Glomerular endothelial cell (primary cell): ENCODE measurements at places on chromosomes 11 and 22. TPM values are rescaled to one million over a fixed set of nuclear protein-coding genes. Genes with fewer than 3 reads are reported as not detected.

The MMP27 gene
- not detected in 2 replicates for total RNA-seq

The C22orf31 gene
- not detected in 2 replicates for total RNA-seq

The CALCA gene
- not detected in 2 replicates for total RNA-seq

The NXPE1 gene
- not detected in 2 replicates for total RNA-seq

DNA sequence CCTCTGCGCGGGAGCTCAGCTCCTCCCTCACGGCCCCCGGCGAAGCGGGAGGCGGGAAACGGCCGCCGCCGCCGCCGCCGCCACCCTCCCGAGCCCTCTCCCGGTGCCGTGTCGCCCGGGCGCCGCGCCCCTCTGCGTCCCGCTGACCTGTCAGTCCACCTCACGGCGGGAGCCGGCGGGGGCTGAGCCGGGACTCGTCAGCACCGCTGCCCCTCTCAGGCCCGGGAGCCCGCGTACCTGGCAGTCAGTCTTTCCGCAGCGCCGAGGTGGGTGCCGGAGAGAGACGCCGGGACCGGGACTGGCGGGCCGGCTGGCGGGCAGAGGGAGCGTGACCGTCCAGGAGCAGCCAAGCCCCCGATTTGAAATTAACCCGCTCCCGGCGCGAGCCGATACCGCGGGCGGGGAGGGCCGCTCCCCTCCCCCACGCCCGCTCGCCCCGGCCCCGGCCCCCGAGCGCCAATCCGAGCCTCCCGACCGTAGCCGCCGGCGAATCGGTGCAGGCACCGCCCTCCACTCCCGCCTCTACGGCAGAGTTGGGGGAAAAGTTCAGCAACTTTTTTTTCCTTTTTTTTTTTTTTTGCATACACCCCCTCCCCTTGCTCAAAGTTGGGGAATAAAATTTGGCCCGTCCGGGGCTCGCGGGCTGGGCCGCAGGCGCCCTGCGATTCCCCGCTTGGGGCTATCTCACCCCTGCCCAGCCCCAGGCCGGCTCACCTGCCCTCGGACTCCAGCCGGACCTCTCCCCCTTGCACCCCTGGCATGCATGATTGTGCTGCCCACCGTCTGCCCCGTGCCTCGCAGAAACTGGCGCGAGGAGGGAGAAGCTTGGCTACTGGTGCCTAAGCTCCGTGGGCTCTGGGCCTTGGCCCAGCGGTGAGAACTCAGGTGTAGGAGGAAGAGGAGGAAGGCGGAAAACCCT, 774 bp upstream of the E2F8 start:
- DNase-seq = no peak

- DNase-seq = no peak
Observed at GRCh38 chr11:116775975-116776374, 3.2 kb upstream of the BUD13 start.

- DNase-seq = no peak
Observed at GRCh38 chr11:121421149-121421901, 30.8 kb upstream of the SORL1 start.

DNA sequence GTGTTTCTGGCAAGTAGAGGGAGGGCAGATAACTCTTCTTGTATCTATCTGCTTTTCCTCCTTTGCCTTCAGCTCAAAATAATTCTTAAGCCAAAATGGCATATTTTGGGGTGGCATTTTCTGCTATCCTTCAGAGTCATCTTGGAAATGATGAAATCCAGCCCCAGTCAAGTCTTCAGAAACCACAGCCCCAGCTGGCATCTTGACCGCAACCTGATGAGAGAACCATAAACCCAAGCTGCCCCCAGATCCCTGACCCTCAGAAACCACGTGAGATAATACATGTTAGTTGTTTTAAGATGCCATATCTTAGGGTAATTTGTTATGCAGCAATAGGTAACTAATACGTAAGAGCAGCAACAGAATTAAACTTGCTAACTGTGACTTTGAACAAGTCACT, 15.1 kb upstream of the PAMR1 start:
- no peak for DNase-seq

DNA sequence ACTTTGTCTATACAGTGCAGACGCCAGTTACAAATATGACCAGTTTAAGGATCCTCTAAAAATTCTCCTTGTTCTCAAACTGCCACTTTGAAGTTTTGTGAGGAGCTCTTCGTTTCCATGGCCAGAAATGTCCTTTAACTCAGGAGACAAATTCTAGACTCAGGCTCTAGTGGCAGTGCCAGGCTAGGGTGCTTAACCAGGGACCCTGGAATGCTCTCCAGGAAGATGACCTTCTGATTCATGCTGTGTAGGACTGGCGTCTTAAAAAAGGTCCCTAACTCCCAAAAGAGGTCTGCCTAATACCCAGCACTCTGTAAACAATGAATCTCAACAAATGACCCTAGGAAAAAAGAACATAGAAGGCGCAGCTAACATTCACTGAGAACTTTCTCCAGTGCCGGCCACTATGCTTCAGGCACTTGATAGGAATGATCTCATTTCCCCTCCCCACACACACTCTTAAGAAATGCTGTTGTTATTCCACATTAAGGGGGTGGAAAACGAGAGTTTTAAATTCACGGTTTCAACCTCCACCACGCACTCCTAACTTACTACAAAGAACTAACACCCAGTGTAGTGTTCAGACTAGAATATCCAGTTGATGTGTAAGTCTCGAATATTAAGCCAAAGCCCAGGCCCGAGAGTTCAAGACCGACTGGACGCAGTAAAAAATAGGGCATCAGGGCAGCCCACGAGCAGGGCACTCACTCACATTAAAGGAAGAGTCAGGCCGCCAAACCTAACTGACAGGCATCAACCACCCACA, 747 bp downstream of the NXF1 start:
- DNase-seq = no peak

DNA sequence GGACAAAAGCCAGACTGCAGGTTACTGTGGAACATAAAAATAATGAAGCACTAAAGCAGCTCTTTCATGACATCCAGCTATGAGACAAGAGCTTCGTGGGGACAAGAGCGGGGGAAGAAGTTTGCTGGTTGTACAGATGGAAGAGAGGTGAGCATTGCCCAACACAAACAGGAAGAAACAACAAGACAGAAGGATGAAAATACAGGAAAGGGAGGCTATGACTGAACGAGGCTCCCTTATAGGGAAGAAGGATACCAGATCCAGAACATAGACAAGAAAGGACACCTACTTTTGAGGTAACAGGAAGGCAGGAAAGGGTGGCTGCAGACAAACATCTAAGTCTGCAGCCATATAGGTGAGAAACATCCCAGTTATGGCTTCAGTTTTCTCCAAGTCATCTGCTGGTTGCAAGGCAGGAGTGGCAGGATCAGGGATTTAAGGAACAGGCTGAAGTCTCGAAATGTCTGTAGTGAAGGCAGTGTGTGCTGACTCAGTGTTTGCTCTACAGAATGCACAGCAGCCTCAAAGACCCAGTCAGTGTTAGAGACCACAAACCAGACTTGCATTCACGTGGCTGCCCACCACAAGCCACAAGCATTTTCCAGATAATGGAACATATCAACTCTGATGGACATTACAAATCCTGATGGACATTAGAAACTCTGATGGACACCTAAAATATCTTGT, 1.9 kb downstream of the CLTCL1 start:
- no peak for DNase-seq

- peak; percentile 50 for DNase-seq
Observed at GRCh38 chr11:78000193-78000592, 5.7 kb upstream of the INTS4 start.

- no peak for DNase-seq
Observed at GRCh38 chr11:103662880-103663279, 373.6 kb upstream of the DDI1 start.

DNA sequence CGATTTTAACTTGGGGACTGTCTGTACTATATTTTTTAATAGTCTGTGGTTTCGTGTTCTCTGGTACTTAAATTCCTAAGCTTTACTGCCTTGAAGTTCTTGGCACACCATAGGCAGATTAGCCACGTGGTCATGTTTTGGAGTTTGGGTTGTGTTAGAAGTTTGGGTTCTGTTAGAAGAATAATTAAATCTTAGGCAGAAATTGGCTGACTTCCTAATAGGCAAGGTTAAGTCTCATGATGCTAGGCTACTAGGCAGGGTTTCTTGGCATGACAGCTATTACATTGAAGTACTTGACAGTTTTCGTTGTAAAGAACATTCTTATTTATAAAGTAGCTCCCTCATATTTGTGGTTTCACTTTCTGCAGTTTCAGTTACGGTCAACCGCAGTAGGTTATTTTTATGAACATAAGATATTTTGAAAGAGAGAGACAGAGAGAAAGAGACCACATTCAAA, 30.0 kb upstream of the MMP7 start:
- DNase-seq = no peak

DNA sequence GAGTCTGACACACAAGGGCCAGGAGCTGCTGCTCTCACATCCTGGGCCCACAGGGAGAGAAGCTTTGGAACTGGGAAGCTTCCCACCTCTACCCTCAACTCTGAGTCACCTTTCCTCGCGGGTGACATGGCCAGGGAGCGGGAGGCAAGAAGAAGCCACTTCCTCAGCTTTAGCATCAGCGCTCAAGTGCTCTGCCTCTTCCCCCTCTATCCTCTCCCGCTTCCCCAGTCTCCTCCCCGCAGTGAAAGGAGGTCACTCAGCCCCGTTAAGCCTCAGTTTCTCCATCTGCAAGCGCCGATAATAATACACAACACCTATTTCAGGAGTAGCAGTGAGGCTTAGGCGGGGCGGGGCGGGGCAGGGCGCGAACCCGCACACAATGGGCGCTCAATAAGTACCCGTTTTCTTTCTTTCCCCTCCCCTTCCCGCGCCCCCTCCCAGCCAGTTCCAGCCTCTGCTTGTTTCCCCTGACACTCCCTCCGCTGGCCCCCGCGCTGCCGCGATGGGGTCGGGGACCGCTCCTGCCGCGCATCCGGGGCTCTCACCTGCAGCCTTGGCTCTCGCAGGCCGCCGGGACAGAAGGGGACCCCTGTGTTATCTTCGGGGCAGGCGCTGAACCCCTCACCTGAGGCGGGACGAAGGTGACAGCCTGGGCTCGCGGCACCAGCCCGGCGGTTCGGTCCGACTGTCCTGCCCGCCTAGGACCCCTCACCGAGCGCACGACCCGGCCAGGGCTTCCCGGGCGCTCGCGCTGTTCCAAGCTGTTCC, 892 bp downstream of the GDPD5 start:
- no peak for DNase-seq

DNA sequence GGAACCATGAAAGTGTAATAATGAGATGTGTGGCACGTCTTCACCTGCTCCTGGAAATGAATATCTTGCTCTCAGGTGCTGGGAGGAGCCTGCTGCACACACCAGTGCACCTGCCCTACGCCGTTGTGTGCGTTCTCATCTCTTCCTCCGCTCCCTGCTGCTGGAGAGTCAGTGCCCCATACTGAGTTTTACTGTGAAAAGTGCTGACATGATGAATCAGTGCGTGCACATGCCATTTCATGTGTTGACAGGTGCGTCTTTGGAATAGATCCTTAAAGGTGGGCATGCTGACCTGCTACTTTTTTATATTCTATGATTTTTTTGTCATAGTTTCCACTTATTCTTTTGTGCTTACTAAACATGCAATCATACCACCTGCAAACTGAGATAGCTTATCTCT, 1015.8 kb downstream of the BRD1 start:
- DNase-seq = no peak

DNA sequence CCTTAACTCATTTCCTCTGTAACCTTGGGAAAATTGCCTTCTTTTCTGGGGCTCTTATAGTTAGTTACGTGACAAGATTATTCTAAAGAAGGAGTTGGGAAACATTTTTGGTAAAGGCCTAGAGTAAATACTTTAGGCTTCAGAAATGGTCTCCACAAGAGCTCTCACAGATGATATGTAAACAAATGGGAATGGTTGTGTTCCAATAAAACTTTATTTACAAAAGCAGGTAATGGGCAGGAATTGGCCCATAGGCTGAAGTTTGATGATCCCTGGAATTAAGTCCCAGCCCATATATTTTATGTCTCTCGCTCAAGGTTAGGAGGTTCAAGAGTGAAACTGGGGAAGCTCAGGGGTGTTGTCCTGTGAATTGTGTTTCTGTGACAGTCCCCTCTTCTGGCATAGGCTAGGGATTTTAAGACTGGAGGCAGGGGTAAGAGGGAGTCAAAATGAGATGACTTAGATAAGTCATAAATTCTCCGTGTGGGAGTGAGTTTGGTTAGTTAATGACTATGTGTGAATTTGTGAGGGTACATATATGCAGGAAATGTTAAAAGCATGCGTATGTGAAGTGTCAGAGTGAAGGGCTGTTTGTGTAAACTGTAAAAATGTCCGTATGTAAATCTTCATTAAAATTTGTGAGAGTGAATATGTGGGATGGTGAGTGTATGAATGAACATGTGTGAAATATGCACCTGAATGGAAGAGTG, 7.4 kb upstream of the OR52B4 start:
- DNase-seq = no peak

DNA sequence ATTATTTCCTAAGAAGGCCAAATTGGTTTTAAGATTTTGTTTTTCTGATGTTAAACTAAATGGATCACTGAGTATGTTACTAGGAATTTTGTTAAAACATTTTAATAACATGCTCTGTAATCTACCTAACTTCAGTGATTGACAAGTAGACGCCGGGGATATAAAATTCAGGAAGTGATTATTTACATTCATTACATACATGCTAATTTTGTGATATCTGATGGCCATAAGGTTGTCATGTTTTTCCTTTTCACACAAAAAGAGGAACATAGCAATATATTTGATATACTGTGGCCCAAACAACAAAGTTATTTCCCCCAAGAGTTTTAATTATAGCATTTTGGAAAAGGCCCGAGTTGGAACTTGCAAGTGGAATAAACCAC, 12.1 kb downstream of the SCUBE1 start:
- no peak for DNase-seq

DNA sequence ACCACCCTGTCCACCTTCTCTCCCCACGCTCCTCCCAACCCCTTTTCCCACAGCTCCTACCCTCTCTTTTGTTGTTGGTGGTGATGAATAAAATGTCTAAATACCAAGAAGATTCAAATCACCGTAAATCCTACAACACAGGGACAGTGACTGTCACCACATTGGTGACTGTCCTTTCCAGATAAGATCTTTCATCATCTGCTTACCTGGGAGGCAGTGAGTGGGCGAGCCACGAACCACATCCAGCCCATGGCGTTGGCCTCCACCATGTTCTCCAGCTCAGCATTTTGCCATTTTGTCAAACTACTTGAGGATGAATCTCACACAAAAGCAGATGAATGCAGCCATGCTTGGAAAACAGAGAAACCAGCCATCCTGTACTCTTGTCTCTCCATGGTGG, 6.7 kb upstream of the CYTH4 start:
- no peak for DNase-seq

GRCh38 chr11:86068138-86068871, 579 bp downstream of the PICALM start:
- no peak for DNase-seq

GRCh38 chr22:31244943-31245451, 32.9 kb downstream of the LIMK2 start:
- no peak for DNase-seq

DNA sequence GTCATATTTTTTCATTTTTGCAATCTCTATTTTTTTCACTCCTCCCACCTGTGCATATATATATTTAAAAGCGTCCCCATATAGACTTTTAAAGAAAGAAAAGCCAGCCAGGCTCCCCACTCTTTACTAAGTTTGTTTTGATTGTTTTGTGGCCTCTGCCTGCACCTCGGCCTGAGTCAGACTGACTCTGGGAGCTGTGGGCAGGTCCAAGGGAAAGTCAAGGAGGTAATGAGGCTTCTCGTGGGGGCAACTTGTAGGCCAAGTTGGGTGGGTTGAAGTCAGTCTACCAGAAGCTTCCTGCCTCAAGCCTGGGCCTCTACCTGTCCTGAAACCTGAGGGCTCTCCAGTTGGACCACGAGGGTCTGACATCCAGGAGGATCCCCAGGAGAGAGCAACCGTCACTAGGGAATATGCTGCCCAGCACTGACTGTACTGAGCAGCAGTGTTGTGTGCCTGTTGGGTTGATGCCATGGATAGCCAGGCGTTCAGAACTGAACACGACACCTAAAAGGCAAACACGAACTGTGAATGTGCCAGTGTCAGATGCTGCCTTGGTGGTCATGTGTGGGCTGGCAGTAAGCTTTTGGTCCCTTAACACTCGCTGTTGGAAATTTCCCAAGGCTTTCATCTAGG, 58.8 kb downstream of the BMAL1 start:
- no peak for DNase-seq
